ENCODE measurements at places on chromosomes 3 and 15.

- DNase-seq, result no peak
These were observed 563.5 kb downstream of the OCA2 start for GRCh38 chr15:27535445-27536129.

- no peak for DNase-seq
These were observed 133.2 kb upstream of the COL8A1 start for GRCh38 chr3:99505200-99505599.

DNA sequence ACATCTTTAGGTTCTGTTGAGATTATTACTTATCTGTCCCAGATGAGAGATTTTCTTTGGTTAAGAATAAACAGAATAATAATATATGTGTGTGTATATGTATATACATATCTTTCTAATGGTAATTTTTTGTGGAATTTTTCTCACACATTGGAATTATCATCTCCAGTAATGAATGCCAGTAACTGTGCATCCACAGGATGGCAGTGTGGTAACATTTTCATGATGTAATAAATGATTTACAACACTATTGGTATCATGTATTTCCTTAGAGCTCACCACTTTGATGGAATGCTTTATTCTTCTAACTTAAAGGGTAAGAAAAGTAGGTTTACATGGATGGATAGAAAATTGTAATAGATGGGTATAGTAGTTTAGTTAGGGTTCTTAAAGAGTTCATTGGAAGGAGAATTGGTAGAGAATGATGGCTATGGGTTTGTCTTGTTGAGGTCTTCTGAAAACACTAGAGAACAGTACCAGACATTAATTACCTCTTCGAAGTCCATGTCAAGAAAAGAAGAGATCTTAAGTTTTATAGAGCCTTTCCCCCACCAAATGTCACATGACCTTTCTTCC lies 78.1 kb downstream of the STT3B start:
- DNase-seq, result peak; percentile 12

DNA sequence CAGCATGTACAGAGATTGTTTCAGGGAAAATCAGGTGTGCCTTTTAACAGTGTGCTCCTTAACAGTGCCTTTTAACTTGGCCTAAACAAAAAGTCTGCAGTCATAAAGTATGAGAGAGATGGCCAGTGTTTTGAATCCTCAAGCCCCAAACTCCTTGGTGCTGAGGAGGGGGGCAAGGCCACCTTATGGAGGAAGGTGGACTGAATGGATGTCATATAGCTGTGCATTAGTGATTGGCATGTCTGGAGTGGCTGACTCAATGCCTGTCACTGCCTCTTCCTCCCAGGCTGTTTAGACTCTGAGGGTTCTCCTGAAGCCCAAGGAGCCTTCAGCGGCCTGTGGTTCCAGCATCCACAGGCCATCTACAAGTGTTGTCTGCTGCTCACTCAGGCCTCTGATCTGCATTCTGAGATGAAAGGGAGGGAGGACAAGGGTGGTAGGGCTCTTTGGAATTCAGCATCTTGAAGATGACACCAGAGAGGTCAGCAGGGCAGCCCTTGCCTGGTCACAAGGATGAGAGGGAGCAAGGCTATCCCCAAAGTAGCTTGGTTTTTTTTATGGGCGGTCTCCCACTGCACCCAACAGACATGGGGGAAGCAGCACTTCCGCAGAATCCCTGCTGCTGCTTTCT lies 1.5 kb downstream of the FOXL2NB start:
- no peak for DNase-seq

DNA sequence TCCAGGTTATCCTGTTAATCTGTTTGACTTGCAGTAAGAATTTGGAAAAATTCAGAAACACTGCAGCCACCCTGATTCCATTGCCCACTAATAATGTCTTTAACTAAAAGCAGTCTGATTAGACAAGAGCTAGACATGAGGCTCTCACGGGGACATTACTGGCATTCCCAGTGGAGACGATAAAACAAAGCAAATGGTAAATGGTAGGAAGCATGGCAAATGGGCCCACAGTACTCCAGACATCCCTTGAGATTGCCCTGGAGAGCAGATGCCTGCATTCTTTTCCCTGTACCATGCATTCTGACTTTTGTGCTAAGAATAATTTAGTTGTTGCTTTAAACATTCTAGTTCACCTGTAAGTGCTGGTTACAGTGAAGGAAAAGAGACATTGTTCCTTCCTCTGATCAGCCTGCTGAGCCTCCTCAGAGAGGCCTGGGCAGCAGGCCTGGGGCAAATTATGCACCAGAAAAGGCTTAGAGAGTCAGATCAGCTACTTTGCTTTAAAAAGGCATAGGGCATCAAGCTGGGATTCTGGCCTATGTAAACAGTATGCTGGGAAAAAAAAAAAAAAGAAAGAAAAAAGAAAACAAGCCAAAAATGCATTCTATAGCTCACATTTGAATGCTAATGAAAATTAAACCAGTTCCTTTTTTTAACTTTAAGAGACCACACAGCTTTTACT lies 204.6 kb downstream of the GABRG3 start:
- no peak for DNase-seq

DNA sequence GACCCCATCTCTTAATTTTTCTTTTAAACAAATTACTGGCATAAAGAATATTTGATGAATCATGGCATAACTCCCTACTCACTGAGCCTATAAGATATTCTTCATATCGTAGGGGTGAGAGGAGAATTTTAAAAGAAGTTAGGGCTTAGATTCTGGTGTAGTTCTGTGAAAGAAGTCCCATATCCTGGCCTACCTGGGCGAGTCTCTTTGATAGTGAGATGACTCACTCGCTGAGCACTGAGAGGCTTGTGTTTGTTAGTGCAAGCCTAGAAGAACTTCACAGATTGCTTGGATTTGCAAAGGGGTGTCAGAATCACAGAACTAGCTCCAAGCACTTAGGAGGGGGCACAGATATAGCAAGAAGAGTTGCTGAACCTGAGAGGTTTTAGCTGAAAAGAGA lies 133.8 kb upstream of the TMC3 start:
- no peak for DNase-seq

DNA sequence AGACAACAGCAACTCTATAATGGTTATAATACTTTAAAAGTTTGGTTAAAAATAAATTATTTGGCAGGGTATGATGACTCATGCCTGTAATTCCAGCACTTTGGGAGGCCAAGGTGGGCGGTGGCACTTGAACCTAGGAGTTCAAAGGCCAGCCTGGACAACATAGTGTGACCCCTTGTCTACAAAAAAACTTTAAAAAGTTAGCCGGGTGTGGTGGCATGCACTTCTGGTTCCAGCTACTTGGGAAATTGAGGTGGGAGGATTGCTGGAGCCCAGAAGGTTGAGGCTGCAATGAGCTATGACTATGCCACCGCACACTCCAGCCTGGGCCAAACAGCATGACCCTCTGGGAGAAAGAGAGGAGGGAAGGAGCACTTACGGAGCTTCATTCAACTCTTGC lies 7.7 kb upstream of the TRPC1 start:
- DNase-seq, result no peak

GRCh38 chr3:48997102-48997635 lies 7.1 kb downstream of the P4HTM start:
- DNase-seq, result no peak

GRCh38 chr3:153138276-153139210 lies 23.5 kb upstream of the RAP2B start:
- no peak for DNase-seq

- no peak for DNase-seq
These were observed 33.4 kb downstream of the MUC20 start for GRCh38 chr3:195754141-195754540.

GRCh38 chr15:62209322-62209721 lies 44.2 kb upstream of the C2CD4B start:
- no peak for DNase-seq

DNA sequence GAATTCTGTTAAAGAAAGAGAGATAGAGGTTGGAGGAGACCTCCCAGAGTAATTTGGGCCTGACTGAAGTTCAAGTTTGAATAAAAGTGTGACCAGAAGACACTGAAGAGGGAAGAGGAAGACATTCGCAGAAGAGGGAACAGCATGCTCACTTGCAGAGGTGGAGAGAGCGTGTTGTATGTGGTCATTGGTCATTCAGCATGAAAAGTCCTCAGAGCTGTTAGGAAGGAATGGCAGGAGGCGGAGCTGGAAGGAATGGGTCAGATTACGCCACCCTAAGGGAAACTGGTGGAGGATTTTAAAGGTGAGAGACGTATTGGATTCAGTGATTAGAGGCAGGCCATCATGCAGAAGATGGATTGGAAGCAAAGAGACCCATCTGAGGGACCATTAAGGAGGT lies 41.6 kb downstream of the IQCH start:
- no peak for DNase-seq

- no peak for DNase-seq
These were observed 318.0 kb upstream of the LMCD1 start for GRCh38 chr3:8183627-8184026.

- no peak for DNase-seq
These were observed 132.3 kb downstream of the STAC start for GRCh38 chr3:36512555-36512954.

DNA sequence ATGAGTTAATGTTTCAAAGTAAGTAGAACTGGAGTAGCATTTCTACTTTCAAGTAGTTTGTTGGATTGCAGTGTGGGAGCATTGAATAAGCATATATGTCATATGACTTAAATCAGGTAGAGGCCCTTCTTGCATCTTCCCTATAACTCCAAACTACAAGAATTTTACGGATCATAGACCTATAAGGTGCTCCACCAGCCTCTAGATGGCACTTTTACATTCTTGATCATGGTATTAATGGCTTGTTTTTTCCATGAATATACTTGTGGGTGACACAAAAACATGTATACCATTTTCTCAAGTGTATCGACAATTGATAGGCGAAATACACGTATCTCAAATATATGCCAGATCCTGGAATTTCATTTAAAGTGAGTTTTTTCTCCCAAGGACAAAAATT lies 311.1 kb downstream of the ZPLD1 start:
- peak; percentile 8 for DNase-seq

- no peak for DNase-seq
These were observed 2.0 kb upstream of the ZBTB47 start for GRCh38 chr3:42651248-42652091.
